Stimulated activated CD4-positive, alpha-beta T cell treated with anti-CD3 and anti-CD28 coated beads, TNF-alpha, amount 100 ng/mL, for 48 hours (primary cell): ENCODE measurements at places on chromosomes 13 and 19.

- no peak for DNase-seq
Measured at GRCh38 chr19:5863030-5863665, 7.2 kb downstream of the FUT5 start.

DNA sequence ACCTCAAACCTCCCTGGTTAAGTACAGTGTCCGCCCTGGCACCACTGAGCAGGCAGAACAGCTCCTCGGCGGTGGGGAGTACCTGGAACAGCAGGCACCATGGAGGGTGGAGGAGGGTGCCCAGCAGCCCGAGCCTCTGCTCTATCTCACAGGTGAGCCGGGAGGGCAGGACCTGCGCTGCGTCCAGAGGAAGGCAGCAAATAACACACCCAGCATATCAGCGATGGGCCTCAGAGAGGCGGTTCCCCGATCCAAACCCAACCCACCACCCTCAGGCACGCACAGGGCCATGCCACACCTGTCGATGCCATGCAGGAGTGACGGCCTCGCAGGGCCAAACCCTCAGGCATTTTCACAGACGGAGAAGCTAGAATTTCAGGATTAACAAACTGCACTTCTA lies 11.8 kb downstream of the PEPD start:
- no peak for DNase-seq

DNA sequence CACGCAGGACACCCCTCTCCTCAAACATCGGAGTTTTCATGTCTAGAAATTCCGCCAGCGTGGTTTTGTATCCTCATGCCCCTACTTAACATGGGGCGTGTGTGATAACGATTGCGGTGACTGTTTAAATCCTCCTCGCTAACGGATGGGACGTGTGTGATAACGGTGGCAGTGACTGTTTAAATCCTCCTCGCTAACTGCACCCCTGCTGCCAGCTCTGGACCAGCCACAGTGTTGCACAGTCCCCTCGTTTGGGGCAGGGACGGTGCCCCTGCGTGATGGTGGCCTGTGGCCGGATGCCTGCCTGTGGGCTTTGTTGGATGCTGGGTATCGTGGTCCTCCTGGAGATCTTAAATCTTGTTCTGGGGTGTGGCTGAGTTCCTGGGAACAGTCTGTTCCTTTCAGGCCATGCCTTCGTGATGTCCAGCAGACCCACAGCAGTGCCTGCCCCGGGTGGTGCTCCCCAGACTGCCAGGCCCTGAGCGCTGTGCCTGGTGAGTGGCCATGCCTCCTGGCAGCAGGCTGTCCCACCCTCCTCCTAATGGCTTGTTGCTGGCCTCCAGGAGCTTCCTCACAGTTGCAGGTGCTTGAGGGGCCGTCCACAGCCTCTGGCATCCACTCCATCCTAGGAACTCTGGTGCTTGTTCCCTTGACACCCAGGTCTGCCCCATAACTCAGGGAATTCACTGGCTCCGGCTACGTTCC lies 122.5 kb upstream of the MCF2L start:
- DNase-seq, result no peak

DNA sequence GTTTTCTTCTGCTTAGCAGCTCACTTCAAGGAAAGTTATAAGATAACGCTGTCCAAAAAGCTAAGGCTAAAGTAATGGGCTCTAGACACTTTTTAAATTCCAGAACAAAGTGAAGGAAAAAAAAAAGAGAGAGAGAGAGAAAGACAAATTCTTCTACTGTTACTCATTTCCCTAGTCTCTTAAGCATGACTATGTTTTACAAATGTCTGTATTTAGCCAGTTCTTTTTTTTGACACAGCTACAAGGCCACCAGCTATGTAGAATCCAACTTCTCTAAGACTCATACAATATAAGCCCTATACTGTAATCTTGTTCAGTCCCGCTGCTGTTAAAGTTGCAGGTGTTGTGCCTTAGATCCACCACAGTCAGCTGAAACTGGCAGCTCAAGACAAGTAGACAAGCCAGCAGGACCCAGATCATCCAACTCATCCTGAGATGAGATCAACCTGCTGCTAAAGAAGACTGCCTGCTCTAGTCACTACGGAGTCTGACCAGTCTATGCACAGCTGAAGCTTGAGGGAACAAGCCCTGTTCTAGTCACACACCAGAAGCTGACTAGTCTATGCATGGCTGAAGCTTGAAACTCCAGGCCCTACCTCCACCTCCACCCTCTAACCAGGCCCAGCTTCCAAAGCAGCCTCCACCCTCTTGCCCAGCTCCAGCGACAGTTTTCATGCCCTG lies 10.3 kb upstream of the ZNF83 start:
- no peak for DNase-seq

- no peak for DNase-seq
Measured at GRCh38 chr13:93244141-93244917, 17.7 kb downstream of the GPC6 start.

GRCh38 chr19:57010541-57010940 lies 109.2 kb upstream of the USP29 start:
- DNase-seq, result no peak

GRCh38 chr13:88071371-88071770 lies 400.2 kb downstream of the SLITRK5 start:
- no peak for DNase-seq

DNA sequence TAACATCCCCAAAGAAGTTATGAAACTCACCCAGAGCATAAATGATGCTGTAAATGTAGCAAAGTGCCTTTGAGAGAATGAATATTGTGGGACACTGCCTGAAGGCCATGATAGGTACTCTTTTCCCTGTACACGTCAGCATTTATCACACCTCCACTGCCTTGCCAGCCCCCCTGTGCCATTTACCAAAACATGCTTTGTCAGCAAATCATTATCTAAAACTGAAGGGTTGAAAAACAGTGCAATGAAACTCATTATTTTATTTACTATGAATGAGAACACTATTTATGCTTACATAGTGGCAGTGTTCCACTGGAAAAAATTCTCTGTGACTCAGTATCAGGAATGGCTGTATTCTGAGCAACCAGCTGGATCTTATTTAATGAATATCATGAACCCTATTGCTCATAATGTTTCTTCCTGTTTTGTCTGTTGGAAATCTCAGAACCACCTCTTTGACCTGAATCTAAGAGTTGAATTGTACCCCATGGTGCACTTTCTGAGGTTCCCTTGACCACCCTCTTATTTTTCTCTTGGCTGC lies 564.1 kb downstream of the DCT start:
- DNase-seq, result no peak

DNA sequence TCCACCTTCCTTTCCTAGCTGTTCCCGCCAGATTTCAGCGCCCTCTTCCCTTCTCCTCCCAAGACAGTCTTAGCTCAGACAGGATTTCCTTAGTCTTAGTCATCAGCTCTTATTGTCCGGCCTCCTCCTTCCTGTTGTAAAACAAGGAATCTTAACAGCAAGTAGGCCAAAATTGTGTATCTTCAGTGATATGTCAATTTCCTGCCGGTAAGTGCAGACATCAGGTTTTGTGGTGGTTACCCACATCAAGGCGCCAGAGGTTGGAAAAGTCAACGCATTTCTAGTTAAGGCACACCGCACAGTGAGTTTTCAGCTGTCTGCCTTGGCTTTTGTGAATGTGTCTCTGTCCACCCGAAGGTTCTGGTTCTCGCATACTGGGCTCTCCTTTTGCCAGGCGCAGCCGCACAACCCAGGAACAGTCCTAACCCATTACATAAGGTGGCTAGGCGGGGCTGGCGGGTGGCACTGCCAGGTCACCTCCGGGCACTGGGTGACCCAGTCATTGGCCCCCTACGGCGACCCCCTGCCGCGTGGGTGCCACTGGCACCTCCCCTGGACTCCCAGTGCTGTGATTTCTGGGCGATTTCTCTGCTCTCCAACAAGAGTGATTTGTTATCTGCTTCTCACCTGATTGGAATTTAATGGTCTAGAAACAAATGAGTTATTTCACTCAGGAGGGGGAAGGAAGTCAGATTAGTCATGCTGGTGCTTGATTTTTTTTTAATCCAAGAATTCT lies 12.9 kb downstream of the COL4A2 start:
- DNase-seq, result no peak

GRCh38 chr13:72121466-72121865 lies 254.5 kb upstream of the DACH1 start:
- DNase-seq, result no peak

GRCh38 chr19:12953799-12954611 lies 3.0 kb downstream of the GADD45GIP1 start:
- DNase-seq, result no peak

DNA sequence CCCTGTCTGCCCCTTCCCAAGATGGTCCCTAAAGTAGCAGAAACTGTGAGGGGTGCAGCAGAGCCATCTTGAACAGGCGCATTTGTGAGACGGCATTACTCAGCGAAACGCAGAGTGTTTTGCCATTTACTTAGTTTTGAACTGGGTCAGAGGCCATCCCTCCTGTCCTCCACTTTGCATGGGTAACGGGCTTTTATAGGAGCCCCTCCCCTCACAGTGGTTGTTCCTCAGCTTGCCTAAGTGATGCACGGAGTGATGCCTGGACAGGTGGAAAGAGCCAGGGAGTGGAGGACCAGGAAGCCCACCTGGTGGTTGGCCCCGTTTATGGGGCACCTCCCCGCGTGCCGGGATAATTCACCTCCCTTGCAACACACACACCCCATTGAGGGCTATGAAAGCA lies 68.0 kb upstream of the C1QTNF9 start:
- no peak for DNase-seq

- DNase-seq, result no peak
Measured at GRCh38 chr19:48616491-48617056, 1.7 kb upstream of the FAM83E start.

DNA sequence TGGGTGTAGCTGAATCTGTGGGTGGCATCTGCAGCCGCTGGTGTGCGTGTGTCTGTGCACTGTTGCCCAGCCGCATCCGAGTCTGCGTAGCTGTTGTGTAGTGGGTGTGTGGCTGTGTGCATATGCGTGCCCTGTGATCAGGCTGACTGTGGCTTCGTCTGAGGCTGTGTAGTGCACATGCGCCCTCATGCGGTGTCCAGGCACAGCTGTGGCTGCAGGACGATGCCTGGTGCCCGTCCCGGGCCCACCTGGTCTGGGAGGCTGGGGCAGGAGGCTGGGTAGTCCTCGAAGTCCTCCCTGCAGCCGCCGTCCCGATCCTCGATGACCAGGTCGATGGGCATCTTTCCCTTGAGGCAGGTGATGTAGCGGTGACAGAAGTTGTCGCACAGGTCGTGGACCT lies 4.9 kb downstream of the MEIS3 start:
- DNase-seq, result no peak

DNA sequence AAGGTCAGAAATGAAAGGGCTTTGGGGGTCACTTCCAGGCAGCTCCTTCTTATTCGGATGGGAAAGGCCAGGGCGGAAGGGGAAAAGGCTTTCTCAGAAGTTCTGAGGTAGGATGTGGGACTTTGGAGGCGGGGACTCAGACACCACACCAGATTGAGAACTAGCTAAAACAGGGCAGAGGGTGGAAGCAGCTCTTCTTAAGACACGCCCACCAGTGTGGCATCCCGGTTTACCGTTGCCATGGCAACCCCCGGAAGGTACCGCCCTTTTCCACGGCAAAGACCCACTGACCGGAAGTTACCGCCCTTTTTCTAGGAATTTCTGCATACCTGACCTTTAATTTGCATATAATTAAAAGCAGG lies 3.8 kb upstream of the LILRA5 start:
- DNase-seq, result no peak

- no peak for DNase-seq
Measured at GRCh38 chr13:113863524-113864272, at the start of gene GAS6. Gene GAS6, minus strand, starts transcription at chr13:113864076. Its CDS starts 156 bp downstream, at chr13:113863920.

DNA sequence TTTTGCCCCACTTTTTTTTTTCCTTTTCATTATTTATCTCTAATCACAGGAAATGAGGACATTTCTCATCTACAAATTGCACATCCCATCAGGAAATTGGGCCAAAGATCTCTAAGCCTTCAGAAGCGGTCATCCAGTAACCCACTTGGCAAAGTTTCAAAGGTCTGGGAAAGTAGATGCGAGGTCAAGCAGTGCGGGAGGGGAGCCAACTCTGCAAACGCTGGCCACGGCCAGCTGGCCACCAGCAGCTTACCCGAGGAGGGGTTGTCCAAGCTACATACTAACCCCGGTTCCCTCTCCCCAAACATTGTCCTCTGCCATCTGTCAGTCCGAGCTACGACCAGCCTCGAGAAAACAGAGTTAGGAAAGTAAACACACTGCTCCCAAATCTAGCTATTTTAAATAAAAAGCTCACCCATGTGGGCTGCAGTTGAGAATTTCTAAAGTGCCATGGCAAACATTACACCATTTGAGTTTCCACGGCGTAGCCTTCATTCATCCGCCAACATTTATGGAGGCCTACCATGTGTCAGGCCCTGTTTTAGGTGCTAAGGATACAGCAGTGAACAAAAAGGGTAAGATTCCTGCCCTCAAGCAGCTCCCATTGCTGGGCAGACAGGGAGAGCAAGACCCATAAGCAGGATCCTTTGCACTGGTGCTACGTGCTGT lies 11.5 kb downstream of the FFAR2 start:
- DNase-seq, result no peak

- no peak for DNase-seq
Measured at GRCh38 chr13:29844441-29844840, 6.0 kb downstream of the UBL3 start.

DNA sequence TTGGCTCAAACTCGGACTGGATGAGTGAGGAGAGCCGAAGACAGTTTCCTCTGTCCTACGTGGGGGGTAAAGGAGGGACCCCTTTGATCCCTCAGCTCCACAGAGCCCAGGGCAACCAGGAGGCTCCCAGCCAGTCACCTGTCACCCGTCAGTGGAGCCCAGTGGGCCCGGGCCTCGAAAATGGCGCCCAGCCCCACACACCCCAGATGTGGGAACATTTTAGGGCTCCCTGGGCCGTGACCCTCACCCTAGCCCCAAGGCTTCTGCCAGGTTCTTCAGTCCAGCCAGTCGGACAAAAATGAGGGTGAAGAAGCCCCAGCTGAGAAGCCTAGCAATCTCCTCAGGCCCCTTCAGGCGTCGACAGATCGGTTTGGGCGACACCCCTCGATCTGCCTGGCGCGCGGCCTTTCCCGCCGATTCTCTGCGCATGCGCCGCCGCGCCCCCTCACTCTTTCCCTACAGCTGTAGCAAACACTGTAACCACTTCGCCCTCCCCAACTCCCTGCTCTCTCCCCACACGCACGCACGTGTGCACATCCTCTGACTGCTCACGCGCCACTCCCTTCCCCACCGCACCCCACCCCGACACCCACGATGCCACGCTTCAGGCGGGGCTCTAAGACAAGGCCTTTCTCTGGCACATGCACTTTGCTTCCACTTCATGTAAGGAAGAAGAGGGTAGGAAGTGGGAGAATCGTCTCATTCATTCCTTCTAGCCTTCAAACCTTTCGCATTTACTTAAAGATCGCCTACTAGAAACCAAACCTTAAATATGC lies at the start of gene SLC6A16:
Gene SLC6A16, minus strand, starts transcription at position 391 of the 776 bp plus-strand sequence. CDS start 13,844 bp downstream, outside the sequence.
- DNase-seq, result no peak
